ENCODE measurements at places on chromosomes 12 and 14. TPM values are rescaled to one million over a fixed set of nuclear protein-coding genes. Genes with fewer than 3 reads are reported as not detected.

The CPNE6 gene
- not detected for total RNA-seq

DNA sequence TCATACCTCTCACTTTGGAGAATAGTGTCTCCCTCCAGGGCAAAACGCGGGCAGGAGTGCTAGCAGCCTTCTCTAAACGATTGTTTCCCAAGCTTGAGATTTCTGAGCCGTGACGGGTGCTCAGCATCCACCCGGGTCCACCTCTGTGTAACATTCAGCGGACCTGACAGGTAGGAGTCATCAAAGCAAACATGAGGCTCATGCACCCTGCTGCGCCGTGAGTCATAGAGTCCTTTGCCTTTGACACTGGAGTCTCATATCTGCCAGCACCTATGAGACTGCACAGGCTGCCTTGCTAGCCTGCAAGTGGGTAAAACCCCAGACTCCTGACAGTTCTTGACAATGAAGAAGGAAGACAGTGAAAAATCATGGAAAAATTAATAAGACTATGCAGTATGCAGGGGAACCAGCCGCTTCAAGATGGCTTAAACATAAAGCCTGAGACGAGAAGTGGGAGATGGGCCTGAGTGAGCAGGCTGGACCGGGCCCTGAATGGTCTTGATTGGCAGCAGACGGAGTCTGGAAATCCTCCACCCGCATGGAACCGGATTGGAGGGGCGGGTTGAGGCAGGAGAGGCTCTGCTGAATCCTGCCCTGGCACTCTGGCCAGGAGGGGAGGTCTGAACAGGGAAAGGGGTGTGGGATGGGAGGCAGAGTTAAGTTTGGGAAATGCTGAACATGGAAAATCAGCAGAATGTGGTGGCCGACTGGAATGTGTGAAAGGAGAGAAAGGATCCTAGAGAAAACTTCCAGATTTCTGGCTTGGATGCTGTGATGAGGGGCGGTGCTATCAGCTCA lies 54.2 kb downstream of the LGMN start:
- DNase-seq, result no peak

DNA sequence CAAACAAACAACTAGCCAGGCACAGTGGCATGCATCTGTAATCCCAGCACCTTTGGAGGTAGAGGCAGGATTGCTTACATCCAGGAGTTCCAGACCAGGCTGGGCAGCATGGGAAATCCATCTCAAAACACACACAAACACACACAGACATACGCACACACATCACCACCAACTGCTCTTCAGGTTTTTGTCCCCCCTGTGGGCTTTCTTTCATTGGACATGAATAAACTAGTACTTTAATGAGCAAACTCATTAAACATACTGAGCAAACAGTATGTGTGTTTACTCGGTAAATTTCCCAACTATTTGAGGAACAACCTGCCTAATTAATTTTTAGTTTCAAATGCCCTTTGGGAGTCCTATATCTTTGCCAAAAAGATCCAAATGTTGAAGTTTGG lies 10.1 kb upstream of the RASSF3 start:
- no peak for DNase-seq

GRCh38 chr12:91460469-91460868 lies 277.9 kb upstream of the DCN start:
- DNase-seq, result no peak

The SLC38A4 gene
- total RNA-seq, result 11.4 TPM

GRCh38 chr14:64053694-64054669 lies 201.2 kb downstream of the SYNE2 start:
- DNase-seq, result no peak

The CLEC4C gene
- total RNA-seq, result not detected

The KRT85 gene
- total RNA-seq, result not detected

GRCh38 chr14:22870811-22871223 lies 723 bp upstream of the LRP10 start:
- no peak for DNase-seq

DNA sequence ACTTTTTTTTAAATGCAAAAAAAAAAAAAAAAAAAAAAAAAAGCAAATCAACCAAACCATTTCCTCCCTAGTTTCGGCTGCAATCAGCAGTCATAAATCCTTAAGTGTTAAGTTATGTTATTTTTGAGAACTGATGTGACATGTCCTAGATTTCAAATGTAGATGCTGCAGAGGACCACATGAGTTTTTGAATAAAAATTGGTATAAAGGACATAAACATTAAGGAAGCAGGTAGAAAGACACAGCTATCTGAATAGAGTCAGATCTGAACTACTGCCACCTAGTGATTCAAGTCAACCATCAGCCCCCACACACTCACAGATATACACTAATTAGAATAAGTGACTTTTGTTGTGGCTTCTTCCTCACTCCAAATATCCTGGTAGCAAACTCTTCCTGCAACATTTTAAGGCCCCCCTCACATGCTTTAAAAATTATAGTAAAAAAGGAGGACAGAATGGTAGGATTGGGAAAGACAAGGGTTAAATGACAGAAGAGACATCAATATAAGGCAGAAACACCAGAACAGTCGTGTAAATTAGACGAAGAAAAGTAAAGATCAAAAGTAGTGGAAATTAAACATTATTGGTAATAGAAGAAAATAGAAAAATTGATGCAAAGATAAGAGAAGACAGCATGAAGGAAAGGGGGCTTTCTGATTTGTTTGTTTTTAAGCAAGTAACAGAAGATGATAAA lies 394.5 kb upstream of the ATP2B1 start:
- DNase-seq, result no peak

DNA sequence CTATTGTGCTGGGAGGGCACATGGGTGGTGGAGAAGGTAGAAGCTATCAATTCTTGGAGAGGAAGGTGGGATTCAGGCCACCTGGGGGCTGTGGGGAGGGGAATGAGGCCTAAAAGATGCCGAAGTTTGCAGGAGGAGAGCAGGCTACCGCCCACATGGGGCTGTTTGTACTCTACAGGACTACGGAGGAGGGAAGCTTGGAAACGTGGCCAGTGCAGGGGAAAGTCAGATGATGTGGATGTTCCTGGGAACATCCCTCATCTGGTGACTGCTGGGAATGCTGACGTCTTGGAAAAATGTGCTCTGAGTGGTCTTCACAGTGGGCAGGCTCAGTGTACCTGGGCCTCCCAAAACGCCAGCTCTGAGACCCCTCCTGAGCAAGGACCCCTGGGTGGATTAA lies 78.5 kb downstream of the TNFAIP2 start:
- DNase-seq, result no peak

- DNase-seq, result no peak
Measured at GRCh38 chr14:104271391-104271790, 133.0 kb downstream of the KIF26A start.

Data from osteocyte (in vitro differentiated cells).